ENCODE measurements at places on chromosomes 5 and 9. TPM values are rescaled to one million over a fixed set of nuclear protein-coding genes. Genes with fewer than 3 reads are reported as not detected.

DNA sequence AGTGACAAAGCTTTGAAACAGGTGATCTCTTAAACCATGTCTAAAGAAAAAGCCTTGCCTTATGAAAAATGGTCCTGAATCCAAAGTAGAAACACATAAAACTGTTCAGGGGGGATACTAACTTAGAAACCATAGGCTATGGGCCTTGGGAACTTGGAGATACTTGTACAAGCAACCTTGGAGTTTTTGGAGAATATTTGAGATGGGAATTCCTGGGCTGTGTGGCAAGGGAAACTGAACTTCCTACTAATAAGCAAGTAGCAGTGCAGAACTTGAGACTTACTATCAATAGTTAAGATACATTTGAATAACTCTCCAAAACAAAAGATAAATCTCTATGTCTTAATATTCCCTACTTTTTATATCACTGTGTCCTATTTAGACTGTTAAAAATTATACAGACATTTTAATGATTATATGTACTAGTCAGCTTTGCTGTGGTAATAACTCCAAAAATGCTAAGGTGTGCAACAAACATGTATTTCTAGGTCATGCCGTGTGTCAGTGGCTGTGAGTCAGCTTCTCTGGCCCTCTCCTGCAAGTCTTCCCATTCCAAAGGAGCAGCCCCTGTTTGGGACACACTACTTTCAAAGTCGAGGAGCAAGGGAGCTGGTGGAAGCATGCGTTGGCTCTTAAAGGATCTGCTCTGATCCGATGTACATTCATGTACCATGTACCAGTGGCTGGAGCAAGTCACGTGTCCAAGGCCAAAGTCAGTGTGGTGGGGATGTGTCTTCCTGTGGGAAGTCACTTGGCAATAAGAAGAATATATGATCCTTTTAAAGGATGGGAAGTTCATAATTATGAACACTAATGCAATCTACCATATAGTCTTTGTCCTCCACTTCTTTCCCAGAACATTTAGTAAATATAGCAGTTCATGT is 39.6 kb downstream of the SNX30 start:
- DNase-seq = no peak

DNA sequence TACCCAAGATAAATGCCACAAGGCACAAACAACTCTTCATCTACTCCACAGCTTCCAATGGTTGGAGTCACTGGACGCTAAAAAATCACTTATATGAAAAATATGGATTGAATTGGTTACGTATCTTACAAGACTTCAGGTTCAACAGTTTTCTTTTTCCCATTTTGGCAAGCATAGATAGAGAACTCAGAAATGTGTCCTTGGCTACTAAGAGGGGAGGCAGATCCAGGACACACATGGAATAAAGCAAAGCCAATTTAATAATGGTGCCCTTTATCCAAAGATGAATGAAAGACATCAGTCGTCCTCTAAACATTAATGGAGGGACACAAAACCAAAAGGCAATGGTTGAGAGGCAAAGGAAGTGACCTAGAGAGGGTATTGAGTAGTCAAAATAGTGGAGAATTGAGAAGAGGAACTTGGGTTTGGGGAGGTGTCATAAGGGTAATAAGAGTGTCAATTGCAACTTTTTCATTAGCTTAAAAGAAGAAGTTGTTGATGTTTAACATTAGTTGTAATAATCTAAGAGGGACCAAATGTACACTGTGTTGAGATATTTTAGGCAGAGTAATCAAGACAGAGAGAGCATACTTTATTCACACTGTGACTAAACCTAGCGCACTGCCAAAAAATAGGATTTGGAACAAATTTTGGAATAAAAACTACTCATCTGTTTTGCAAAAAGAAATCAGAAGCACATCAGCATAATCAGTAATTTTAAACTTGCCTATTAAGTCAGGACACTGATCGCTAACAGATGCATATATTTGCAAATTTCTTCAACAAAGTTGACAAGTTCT is 308.2 kb downstream of the ARL15 start:
- no peak for DNase-seq

DNA sequence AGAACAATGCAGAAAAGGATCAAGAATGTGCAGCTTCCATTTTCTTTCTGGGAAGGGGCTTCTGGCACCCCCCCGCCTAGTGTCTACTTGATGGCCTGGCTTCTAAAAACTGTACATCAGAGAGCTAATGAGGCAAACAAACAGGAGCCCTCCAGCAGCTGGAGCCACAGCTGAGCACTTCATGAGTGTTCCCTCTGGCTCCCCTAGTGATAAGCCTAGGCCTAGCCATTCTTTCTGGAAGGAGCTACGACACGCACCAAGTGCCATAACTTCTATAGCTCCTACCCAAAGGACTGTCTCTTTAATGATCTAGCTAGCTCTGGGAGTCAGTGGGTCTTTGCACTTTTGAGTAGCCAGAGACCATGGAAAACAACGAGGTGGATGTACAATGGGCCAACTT is 66.1 kb downstream of the DNAH5 start:
- peak; percentile 34 for DNase-seq

DNA sequence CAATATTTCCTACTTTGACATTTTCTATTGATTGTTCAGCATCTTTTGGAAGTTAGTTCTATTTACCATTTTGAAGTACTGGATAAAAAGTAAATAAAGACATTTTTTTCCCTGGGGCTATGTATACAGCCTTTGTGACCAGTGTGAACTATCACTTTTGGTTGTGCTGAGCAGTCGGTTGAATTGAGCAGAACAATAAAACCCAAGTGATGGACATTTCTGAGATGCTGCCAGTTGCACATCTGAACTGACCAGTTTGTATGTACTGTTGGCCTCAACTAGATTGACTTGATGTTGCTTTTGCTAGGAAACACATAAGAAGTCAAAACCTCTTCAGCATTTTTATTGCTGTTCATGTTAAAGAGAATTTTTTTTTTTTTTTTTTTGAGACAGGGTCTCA is 260.2 kb upstream of the EFNA5 start:
- DNase-seq = no peak

DNA sequence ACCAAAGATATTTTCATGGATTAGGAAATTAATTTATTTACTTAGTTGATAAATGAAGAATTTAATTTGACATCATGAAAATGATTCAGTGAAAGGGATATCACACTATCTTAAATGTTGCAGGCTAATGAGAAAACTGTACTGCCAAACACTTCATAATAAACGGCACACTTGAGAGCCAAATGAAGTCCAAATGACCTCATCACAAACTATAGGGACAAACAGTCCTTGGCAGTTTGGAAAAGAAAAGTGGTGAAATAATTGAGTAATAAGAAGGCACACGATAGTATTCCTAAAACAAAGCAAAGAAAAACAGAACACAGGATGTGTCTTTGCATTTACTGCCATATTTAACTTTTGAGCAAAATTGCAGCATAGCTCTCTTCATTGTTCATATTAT is 116.9 kb upstream of the TLR4 start:
- no peak for DNase-seq

- no peak for DNase-seq
Observed at GRCh38 chr5:84304599-84304998, 80.1 kb downstream of the EDIL3 start.

GRCh38 chr5:83475391-83475863 is 3.9 kb downstream of the VCAN start:
- DNase-seq = peak; percentile 25

PDE6A gene
- not detected for total RNA-seq

CD74 gene
- total RNA-seq = 9.8 TPM

FOXD4L6 gene
- not detected for total RNA-seq
